ENCODE measurements at places on chromosomes 6 and 20. TPM values are rescaled to one million over a fixed set of nuclear protein-coding genes. Genes with fewer than 3 reads are reported as not detected.

Gene CST5
- not detected for total RNA-seq

Gene HLA-DPB1
- 42.8 TPM for total RNA-seq

DNA sequence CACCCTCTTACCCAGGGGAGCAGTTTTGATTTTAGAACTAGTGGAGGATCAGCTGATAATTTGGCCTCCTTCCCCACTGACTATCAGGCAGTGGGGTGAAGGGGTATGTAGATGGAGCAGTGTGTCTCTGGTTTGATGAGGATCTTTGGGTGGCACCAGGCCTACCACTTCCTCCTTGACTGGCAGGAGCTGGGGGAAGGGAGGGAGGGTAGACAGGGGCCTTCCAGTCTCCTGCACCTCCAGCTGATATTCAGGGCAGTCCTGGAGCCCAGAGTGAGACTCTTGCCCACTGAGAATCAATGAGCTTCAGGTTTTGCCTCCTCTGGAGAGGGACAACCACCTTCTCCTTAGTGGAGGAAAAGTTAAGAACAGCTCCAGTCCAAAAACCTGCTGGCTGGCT, 3.2 kb downstream of the DEF6 start:
- peak; percentile 56 for DNase-seq
- H3K4me1 ChIP-seq: peaks cover 40% of the 10 kb centered on the region
- peak overlapping the region; percentile 98 for H3K27ac ChIP-seq
- no peaks in the 10 kb centered on the region for H3K27me3 ChIP-seq

DNA sequence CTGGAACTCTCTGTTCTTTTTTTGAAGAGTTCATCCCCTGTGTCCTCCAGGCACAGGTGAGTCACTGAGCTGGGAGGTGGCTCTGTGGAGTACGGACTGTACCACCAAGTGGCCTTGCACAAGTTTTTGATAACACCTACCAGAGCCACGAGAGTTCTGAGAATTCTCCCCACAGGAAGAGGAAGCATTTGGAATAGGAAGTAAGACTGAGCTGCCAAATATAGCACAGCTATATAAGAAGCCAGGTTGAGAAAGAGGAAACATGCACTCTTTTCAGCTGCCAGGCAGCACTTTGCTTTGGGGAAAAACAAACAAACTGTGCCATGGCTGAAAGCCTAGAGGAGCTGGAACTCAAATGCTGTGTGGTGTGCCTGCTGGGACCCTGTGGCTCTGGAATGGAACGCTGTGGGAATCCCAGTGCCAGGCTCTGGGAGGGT, 70.8 kb upstream of the RIPOR2 start:
- no peaks in the 10 kb centered on the region for H3K27me3 ChIP-seq
- H3K4me3 ChIP-seq: peak overlapping the region; percentile 54
- peaks cover 44% of the 10 kb centered on the region for H3K4me1 ChIP-seq

DNA sequence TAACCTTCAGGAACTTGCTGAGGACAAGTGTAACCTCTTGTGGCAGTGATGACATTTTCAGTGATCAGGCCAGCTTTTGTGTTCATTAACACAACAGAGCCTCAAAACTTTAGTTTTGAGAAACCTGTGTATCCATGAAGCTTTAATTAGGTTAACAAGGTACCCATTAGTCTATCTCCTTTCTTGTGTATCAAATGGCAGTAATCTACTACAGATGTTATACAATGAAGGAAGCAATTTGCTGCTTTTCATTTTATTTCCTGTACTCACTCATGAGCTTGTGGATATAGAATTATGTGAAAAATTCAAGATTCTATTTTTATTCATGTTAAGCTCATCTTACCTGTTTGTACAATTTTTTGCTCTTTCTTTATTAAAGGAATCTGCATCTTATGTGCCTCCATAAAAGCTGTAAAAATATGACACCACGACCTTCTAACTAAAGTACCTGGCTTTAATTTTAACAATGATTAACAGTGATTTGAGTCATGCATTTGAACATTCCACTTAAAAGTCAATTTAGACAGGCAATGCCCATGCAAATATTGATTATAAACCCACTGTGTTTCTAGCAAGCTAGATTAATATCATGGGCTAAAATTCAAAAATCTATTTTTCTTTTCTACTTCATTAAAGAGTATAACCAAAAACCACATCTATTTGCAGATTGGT, 897.3 kb downstream of the KIF16B start:
- DNase-seq: no peak
- H3K27ac ChIP-seq: no peak overlapping the region
- no peaks in the 10 kb centered on the region for H3K27me3 ChIP-seq
- no peaks in the 10 kb centered on the region for H3K36me3 ChIP-seq

Gene DSP
- total RNA-seq: 0.47 TPM

GRCh38 chr6:170273681-170274080, 17.2 kb downstream of the DLL1 start:
- DNase-seq: no peak
- H3K36me3 ChIP-seq: no peaks in the 10 kb centered on the region
- peaks cover 56% of the 10 kb centered on the region for H3K4me1 ChIP-seq
- no peaks in the 10 kb centered on the region for H3K27me3 ChIP-seq
- H3K27ac ChIP-seq: peak overlapping the region; percentile 44

DNA sequence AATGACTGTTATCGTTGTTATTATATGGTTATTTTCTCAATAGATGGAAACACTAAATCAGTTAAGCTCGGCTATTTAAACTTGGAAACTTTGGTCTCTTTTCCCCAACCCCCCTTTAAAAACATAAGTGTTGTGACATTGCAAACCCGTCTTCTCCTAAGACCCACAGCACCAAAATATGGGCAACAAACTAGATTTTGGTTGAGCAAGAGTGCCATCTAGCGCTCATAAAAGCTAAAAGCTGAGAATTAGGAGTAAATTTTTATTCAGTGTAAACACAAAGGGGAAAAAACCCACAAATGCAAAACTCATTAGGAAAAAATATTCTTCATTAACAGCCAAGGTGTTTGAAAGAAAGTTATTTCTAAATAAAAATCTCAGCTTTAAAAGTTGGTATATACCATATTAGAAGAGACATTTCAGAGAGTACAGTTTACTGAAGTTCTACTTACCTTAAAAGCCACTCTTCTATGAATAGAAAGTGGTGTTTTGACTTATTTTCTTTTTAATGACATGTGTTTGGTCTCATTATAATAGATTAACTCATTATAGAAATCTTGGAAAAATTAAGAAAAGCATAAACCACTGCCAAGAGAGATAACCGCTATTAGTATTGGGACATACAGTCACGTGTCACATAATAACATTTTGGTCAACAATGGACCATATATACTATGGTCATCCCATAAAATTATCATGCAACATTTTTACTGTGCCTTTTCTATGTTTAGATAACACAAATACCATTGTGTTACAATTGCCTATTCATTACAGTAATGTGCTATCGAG, 21.1 kb downstream of the SESN1 start:
- peak overlapping the region; percentile 3 for H3K4me3 ChIP-seq
- no peaks in the 10 kb centered on the region for H3K27me3 ChIP-seq
- H3K27ac ChIP-seq: no peak overlapping the region
- DNase-seq: peak; percentile 46
- peaks cover 41% of the 10 kb centered on the region for H3K4me1 ChIP-seq

DNA sequence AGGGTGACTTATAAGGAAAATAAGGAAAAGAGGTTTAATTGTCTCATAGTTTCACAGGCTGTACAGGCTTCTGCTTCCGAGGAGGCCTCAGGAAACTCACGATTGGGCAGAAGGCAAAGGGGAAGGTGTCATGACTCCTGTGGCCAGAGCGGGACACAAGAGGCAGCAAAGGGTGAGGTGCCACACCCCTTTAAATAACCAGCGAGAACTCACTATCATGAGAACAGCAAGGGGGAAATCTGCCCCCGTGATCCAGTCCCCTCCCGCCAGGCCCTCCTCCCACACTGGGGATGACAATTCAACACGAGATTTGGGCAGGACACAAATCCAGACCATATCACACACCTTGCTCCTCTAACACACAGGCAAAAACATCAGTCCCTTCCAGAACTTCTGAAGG, 254.0 kb downstream of the DLL1 start:
- H3K4me3 ChIP-seq: no peak overlapping the region
- no peak for DNase-seq
- H3K27me3 ChIP-seq: no peaks in the 10 kb centered on the region
- H3K27ac ChIP-seq: no peak overlapping the region

- no peaks in the 10 kb centered on the region for H3K4me1 ChIP-seq
- H3K27me3 ChIP-seq: no peaks in the 10 kb centered on the region
- DNase-seq: no peak
- H3K4me3 ChIP-seq: no peak overlapping the region
- no peak overlapping the region for H3K27ac ChIP-seq
Observed at GRCh38 chr6:165229216-165229615, 80.2 kb downstream of the C6orf118 start.

GRCh38 chr6:106475284-106475683, 114.8 kb downstream of the CRYBG1 start:
- H3K4me3 ChIP-seq: no peak overlapping the region
- no peaks in the 10 kb centered on the region for H3K36me3 ChIP-seq
- H3K27me3 ChIP-seq: no peaks in the 10 kb centered on the region
- H3K4me1 ChIP-seq: peaks cover 16% of the 10 kb centered on the region
- H3K27ac ChIP-seq: no peak overlapping the region

DNA sequence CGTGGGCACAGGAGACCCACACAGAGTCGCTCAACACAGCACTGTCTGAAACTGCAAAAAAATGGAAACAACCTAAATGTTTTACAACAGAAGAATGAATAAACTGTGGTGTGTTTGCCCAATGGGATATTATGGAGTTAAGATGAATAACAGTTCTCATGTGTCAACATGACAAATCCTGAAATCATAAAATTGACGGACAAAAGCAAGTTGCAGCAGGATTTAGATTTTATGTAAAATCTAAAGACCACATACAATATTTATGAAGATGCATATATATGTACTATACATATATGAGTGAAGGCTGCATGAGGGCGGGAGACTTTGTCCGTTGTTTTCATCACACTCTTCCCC, 79.7 kb downstream of the GRM4 start:
- H3K4me1 ChIP-seq: no peaks in the 10 kb centered on the region
- peaks cover 16% of the 10 kb centered on the region for H3K27me3 ChIP-seq

GRCh38 chr20:51651921-51652549, 109.5 kb upstream of the NFATC2 start:
- H3K4me1 ChIP-seq: no peaks in the 10 kb centered on the region
- no peak for DNase-seq
- H3K4me3 ChIP-seq: no peak overlapping the region
- no peaks in the 10 kb centered on the region for H3K36me3 ChIP-seq
- H3K27me3 ChIP-seq: peaks cover 2% of the 10 kb centered on the region

Gene PTCHD4
- total RNA-seq: not detected

GRCh38 chr6:162651505-162651904, 76.1 kb downstream of the PRKN start:
- H3K27me3 ChIP-seq: no peaks in the 10 kb centered on the region
- H3K36me3 ChIP-seq: no peaks in the 10 kb centered on the region
- H3K4me1 ChIP-seq: peaks cover 11% of the 10 kb centered on the region

- no peak overlapping the region for H3K27ac ChIP-seq
- H3K27me3 ChIP-seq: peaks cover 25% of the 10 kb centered on the region
- H3K36me3 ChIP-seq: no peaks in the 10 kb centered on the region
Observed at GRCh38 chr20:33897313-33897912, 86.3 kb downstream of the CHMP4B start.

DNA sequence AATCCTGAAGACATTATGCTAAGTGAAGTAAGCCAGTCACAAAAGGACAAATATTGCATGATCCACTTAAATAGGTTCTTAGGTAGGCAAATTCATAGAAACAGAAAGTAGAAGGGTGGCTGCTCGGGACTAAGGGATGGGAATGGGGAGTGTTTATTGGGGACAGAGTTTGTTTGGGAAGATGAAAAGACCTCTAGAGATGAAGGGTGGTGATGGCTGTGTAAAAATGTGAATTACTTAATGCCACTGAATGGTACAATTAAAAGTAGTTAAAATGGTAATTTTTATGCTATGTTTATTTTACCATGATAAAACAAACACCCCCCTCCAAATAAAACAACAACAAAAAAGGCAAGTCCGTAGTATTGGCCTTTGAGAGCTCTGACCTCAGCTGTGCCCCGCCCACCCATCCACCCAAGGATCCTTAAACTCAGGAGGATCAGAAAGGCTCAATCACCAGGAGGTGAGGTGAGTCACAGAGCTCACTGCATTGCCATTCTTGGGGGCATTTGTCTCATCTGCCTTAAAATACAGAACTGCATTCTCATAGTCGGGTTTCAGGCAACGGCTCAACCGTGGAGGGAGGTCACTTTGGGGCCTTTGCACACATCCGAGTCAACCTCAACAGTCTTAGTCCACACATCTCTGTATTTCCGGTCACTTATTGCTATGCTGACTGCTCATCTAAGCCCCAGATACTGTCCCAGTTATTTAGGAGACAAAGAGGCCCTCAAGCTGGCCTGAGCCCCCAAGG, 96.7 kb downstream of the SLC22A23 start:
- no peaks in the 10 kb centered on the region for H3K36me3 ChIP-seq
- DNase-seq: no peak
- H3K4me3 ChIP-seq: no peak overlapping the region
- H3K27ac ChIP-seq: peak overlapping the region; percentile 12
- no peaks in the 10 kb centered on the region for H3K27me3 ChIP-seq

Gene KCNS1
- not detected for total RNA-seq

Gene FOXC1
- total RNA-seq: not detected

Gene TRIM31
- total RNA-seq: not detected

Gene PRRT1
- 5.5 TPM for total RNA-seq

Gene SLA2
- total RNA-seq: 34.3 TPM

DNA sequence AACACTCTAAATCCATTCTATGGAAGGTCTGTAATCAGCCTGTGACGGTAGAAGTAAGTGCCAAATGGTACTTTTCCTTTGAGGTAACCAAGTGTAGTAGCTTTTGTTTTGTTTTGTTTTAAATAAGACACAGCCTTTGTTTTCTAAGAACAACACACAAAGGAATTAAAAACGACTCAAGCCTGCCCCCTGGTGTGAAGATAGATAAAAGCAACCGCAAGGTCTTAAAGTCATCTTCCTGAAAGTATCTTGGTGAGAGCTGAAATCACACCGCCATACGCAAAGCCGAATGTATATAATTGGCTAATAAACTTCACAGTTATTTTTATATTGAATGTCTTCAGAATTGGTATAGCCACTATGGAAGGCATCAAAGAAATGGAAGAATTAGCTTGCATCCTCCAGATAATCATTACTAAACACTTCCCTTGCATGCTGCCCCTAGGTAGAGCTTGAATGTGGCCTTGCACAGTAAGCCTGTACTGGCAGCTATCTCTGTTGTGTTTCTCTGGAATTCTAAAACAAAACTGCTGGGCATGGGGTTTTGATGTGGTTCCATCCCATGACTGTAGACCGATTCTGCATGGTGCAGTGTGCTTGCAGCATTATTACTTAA, 95.6 kb downstream of the LAMP5 start:
- no peak for DNase-seq
- peaks cover 18% of the 10 kb centered on the region for H3K27me3 ChIP-seq
- no peak overlapping the region for H3K4me3 ChIP-seq

Gene EBF4
- total RNA-seq: 14.9 TPM

GRCh38 chr6:14000901-14001300, 76.1 kb downstream of the RNF182 start:
- no peak for DNase-seq
- H3K4me3 ChIP-seq: no peak overlapping the region
- peaks cover 11% of the 10 kb centered on the region for H3K27me3 ChIP-seq
- H3K4me1 ChIP-seq: no peaks in the 10 kb centered on the region
- no peaks in the 10 kb centered on the region for H3K36me3 ChIP-seq

GRCh38 chr6:21554286-21554685, 39.3 kb upstream of the SOX4 start:
- peaks cover 7% of the 10 kb centered on the region for H3K27me3 ChIP-seq
- no peak for DNase-seq
- H3K36me3 ChIP-seq: no peaks in the 10 kb centered on the region
- no peak overlapping the region for H3K27ac ChIP-seq
- H3K4me3 ChIP-seq: no peak overlapping the region
- H3K4me1 ChIP-seq: no peaks in the 10 kb centered on the region

Gene SLC13A3
- 0.31 TPM for total RNA-seq

Gene LAMA5
- 4.0 TPM for total RNA-seq

GRCh38 chr6:132763269-132763668, 5.6 kb upstream of the VNN2 start:
- no peaks in the 10 kb centered on the region for H3K27me3 ChIP-seq
- peak overlapping the region; percentile 92 for H3K27ac ChIP-seq
- H3K4me3 ChIP-seq: peak overlapping the region; percentile 89

Data from naive thymus-derived CD8-positive, alpha-beta T cell (primary cell).